ENCODE measurements at places on chromosomes 5 and 9.

- DNase-seq = no peak
Observed at GRCh38 chr5:112555691-112556090, 136.6 kb upstream of the EPB41L4A start.

- peak; percentile 68 for DNase-seq
Observed at GRCh38 chr9:35736201-35736633, 3.8 kb downstream of the CREB3 start.

- DNase-seq = no peak
Observed at GRCh38 chr9:35609001-35609819, 4.1 kb downstream of the TESK1 start.

DNA sequence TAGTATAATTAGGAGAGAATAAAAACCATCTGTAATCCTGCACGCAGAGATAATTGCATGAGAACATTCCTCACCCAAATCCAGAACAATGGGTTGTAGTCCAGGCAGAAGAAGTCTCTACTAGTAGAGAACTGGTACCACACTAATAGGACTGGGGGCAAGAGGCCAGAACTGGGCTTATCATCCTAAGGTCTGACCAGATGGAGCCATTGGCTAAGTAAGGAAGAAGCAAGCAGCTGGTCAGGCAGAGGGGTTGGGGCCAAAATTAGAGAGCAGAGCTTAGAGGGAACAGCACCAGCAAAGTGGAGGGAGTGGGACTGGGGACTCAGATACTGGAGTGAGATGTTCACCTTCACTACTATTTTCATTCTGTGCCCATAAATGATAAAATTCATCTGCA, 35.4 kb upstream of the MAP1B start:
- DNase-seq = no peak

DNA sequence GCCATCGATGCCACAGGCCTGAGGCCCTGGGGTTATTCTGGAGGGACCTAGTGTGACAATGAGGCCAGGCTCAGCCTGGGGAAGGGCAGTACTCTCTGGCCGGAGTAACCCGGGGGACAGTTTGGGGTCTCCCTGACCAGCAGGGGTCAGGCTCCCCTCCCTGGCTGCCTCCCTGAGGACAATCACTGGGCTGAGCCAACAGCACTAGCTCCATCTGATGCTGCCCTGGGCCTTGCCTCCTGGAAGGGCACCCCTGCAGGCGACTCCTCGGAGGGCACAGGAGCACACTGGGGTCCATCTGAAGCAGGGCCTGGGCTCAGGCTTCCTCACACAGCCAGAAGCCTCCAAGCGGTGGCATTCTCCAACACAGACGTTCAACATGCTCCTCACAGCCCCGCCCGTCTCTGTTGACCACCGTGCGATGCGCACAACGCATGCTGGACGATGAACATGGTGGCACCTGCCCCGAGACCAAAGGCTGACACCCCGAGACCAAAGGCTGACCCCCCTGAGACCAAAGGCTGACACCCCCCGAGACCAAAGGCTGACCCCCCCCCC, 68.3 kb downstream of the ADAMTS2 start:
- no peak for DNase-seq

GRCh38 chr5:10064546-10065195, 185.0 kb downstream of the ATPSCKMT start:
- DNase-seq = no peak

- peak; percentile 45 for DNase-seq
Observed at GRCh38 chr9:76023715-76024195, 133.3 kb downstream of the PCSK5 start.

GRCh38 chr9:97367729-97368128, 44.2 kb upstream of the TDRD7 start:
- DNase-seq = no peak

DNA sequence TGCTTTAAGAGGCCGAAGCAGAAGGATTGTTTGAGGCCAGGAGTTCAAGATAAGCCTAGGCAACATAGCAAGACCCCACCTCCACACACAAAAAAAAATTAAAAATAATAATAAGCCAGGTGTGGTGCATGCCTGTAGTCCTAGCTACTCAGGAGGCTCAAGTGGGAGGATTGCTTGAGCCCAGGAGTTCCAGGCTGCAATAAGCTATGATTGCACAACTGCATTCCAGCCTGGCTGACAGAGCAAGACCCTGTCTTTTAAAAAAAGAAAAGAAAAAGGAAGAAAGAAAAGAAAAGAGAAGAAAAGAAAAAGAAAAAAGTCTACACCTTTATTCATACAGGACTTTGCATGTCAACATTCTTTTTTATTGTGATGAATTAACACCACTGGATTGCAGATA, 2125.8 kb downstream of the MAT2B start:
- no peak for DNase-seq

DNA sequence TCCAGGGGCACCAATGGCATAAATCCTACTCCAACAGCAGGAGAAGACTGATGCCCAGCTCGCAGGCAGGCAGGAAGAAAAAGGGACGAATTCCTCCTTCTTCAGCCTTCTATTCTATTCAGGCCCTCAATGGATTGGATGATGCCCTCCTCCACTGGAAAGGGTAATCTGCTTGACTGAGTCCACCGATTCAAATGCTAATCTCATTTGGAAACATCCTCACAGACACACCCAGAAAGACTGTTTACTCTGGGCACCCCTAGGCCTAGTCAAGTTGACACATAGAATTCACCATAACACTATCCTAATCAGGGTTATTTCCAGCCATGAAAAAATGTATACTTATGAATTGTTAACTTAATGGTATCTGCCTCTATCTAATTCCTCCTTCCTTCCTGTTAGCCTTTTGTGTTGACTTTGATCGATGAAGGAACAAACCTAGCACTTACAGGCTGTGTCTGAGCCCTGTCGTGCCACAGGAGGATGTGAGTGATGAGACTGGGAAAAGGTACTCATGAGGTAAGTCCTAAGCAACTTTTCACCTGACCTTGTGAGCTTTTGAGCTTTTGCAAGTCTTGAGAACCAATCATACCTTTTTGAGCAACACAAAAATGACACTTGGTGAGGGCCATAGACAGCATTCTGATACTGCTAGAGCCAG, 36.5 kb downstream of the FOXD1 start:
- DNase-seq = no peak

DNA sequence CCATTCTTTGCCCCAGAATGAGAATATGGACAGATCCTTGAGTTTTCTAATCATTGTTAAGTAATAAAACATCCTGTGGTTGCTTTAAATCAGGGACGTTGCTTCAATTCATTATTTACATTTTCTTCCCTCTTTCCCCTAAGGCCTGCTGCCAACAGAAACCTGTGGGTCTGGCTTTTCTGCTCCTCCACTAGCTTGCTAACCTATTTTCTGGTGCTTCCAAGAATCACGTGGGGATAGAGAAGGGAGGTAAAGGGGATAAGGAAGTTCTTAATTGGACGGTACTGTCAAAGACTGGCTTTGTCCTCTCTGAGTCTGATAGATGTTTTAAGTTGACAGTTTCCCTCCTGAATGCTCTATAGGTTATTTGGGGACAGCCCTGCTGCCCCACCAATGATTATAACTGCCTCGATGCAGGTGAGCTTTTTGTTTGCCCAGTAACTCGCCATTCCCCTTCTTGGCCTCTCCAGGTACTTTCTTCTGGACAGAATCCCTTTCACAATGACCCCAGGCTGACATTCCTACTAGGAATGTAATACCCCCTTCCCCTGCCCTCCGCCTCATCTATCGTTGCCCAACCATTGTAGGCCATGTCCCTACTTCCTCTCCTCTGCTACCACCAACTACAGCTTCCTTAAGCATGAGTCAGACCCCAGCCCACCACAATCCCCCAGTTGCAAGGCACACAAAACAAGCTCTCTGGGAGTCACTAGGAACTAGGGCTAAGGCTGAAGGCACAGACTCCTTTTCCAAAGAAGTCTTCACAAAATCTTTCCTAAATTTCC, 19.9 kb upstream of the CPEB4 start:
- no peak for DNase-seq

- peak; percentile 76 for DNase-seq
Observed at GRCh38 chr9:89523948-89524347, 26.0 kb upstream of the SEMA4D start.

GRCh38 chr5:175517824-175518450, 39.6 kb downstream of the SFXN1 start:
- DNase-seq = peak; percentile 70

DNA sequence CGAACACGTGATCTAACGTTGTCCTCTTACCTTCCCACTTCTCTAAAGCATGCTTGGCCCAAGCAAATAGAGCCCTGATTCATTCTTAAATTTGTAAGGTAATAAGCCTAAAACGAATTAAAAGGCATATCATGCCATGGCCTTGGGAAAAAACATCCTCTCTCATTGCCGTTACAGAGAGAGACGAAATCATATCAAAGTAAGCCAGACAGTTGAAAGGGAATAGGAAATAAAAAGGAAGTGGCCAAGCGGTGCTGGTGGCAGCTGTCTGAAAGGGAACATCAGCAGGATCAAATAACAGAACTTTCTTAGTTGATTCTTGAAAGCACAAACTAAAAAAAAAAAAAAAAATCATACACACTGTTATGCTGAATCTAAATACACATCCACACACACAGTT, 49.1 kb upstream of the CDH6 start:
- no peak for DNase-seq

- DNase-seq = no peak
Observed at GRCh38 chr5:137858954-137859353, 8.7 kb upstream of the MYOT start.

- DNase-seq = no peak
Observed at GRCh38 chr9:113522858-113523257, 59.3 kb downstream of the RGS3 start.
